ENCODE measurements at places on chromosomes 13 and 19. TPM values are rescaled to one million over a fixed set of nuclear protein-coding genes. Genes with fewer than 3 reads are reported as not detected.

The ZNF700 gene
- 4.6 TPM for total RNA-seq

The RNF225 gene
- 0.68 TPM for total RNA-seq

The CGB1 gene
- not detected for total RNA-seq

The MPV17L2 gene
- 36.3 TPM for total RNA-seq

The IGFL2 gene
- not detected for total RNA-seq

The WBP4 gene
- total RNA-seq, result 6.2 TPM

The CD22 gene
- 0.29 TPM for total RNA-seq

The SLITRK6 gene
- total RNA-seq, result not detected

The ZNF66 gene
- total RNA-seq, result 2.5 TPM

The AP1M1 gene
- 127 TPM for total RNA-seq

The ZFP36 gene
- total RNA-seq, result 6.5 TPM

The CEACAM3 gene
- total RNA-seq, result not detected

The ZNF682 gene
- total RNA-seq, result 5.9 TPM

The ONECUT3 gene
- not detected for total RNA-seq

The AMH gene
- total RNA-seq, result 2.1 TPM
